ENCODE measurements at places on chromosomes 1 and 21. TPM values are rescaled to one million over a fixed set of nuclear protein-coding genes. Genes with fewer than 3 reads are reported as not detected.

GRCh38 chr1:20139776-20140612, 871 bp downstream of the PLA2G2F start:
- H3K36me3 ChIP-seq: peaks cover 8% of the 10 kb centered on the region
- no peak for DNase-seq
- no peak overlapping the region for H3K4me3 ChIP-seq
- no peak overlapping the region for H3K27ac ChIP-seq
- 0 out of 2 replicates have a peak, but pooled peaks cover 3% of the 10 kb centered on the region for H3K27me3 ChIP-seq
- H3K4me1 ChIP-seq: no peaks in the 10 kb centered on the region

DNA sequence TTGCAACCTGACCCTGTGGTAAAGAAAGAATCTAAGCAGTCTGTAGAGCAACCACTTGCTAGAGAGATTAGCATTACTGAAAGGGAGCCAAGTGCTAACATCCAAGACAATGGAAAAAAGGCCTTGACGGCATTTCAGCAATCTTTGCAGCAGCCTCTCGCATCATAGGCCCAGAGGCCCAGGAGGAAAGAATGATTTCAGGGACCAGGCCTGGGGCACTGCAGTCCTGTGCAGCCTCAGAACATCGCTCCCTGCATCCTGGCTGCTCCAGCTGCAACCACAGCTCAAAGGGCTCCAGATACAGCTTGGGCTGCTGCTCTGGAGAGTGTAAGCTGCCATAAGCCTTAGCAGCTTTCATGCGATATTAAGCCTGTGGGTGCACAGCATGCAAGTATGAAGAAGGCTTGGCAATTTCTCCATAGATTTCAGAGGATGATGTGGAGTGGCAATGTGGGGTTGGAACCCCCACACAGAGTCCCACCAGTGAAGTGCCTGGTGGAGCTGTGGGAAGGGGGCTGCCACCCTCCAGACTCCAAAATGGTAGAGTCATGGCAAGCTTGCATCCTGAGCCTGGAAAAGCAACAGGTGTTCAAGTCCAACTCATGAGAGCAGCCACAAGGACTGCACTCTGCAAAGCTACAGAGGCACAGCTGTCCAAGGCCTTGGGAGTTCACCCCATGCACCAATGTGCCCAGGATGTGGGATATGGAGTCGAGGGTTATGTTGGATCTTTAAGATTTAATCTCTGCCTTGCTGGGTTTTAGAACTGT, 110.6 kb upstream of the HMGB4 start:
- no peak for DNase-seq
- H3K27ac ChIP-seq: no peak overlapping the region
- no peak overlapping the region for H3K4me3 ChIP-seq
- H3K27me3 ChIP-seq: 0 out of 2 replicates have a peak, but pooled peaks cover 4% of the 10 kb centered on the region

GRCh38 chr1:164641353-164641730, 82.4 kb downstream of the PBX1 start:
- no peak overlapping the region for H3K27ac ChIP-seq
- H3K36me3 ChIP-seq: peaks cover 22% of the 10 kb centered on the region
- peaks cover 63% of the 10 kb centered on the region for H3K4me1 ChIP-seq

DNA sequence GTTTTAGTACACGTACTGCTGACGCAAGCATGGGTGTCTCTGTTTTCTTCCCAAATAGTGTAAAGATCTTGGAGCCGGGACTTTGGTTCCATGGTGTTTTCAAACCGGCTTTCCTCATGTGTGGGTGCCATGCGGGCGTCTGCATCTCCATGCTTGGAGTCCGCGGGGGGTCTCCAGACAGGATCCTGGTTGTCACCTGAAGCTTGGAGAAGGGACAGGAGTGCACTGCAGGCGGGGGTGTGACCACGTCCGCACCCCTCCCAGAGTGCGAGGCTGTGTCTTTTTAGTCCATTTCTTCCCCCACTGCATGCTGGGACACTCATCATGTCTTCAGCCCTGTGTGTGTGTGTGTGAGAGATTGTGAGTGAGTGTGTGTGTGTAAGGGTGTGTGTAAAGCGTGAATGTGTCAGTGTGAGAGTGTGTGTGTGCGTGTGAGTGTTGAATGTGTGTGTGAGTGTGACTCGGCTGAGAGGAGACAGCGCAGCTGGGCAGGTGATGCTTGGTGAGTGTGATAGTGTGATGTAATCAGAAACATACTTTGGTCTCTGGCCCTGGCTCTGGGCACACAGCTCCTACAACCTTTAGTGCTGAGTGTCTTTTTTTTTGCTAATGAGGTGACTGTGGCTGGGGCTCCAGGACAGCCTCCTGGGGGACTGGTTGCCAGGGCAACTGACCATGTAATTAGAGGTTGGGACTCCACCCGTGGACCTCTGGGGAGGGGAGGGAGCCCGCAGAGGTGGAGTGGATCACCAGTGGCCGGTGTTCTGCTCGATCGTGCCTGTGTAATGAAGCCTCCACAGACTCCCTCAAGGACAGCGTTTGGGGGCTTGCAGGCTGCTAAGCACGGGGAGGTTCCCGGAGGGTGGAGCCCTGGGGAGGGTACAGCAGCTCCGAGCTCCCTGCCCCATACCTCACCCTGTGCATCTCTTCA, 55.1 kb downstream of the AGPAT3 start:
- no peaks in the 10 kb centered on the region for H3K27me3 ChIP-seq
- no peak overlapping the region for H3K4me3 ChIP-seq
- peak overlapping the region; percentile 17 for H3K27ac ChIP-seq
- H3K36me3 ChIP-seq: no peaks in the 10 kb centered on the region
- no peak for DNase-seq

GRCh38 chr21:43597052-43597451, 62.2 kb downstream of the HSF2BP start:
- H3K4me1 ChIP-seq: no peaks in the 10 kb centered on the region
- no peak overlapping the region for H3K4me3 ChIP-seq
- H3K36me3 ChIP-seq: no peaks in the 10 kb centered on the region
- H3K27ac ChIP-seq: no peak overlapping the region

GRCh38 chr1:53337499-53337898, 9.6 kb upstream of the LRP8 start:
- no peak overlapping the region for H3K4me3 ChIP-seq
- no peak for DNase-seq
- no peaks in the 10 kb centered on the region for H3K4me1 ChIP-seq
- peaks cover 13% of the 10 kb centered on the region for H3K27me3 ChIP-seq
- H3K27ac ChIP-seq: no peak overlapping the region

GRCh38 chr21:44370027-44370735, 16.8 kb downstream of the TRPM2 start:
- H3K36me3 ChIP-seq: peaks cover 5% of the 10 kb centered on the region
- DNase-seq: peak; percentile 71
- peaks cover 36% of the 10 kb centered on the region for H3K27me3 ChIP-seq
- H3K27ac ChIP-seq: no peak overlapping the region
- peaks cover 10% of the 10 kb centered on the region for H3K4me1 ChIP-seq
- peak overlapping the region; percentile 50 for H3K4me3 ChIP-seq

DNA sequence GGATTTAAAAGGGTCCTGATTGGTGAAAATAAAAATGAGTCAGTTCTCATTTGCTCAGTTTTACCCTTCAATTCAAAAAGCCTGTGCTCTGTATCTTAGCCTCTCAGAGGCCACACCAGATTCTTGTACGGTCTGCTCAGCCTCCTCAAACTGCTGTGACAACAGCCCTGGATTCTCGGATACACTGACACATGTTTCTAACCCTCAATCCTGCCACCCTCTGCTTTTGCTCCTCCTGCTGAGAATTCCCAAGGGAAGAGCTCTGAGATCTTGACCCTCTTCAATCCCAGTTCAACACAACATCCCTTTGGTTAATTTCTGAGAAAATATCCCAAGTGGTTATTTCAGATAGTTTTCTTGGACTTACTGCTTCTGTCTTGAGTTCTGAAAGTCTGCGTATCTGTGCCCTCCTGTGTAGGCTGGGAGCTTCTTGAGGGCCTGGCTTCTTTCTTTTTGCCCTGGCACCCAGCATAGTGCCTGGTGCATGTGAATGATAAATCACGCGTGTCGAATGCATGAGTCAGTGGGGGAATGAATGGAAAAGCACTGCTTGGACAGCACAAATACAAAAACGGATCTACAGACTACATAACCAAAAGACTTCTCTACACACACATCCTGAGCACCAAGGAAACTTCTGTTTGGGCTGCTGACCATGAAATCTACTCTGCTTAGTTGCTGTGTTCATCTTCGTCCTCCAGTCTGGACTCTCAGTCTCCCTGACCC, 24.5 kb downstream of the IRF2BP2 start:
- no peaks in the 10 kb centered on the region for H3K36me3 ChIP-seq
- H3K27ac ChIP-seq: no peak overlapping the region
- H3K4me3 ChIP-seq: no peak overlapping the region
- H3K27me3 ChIP-seq: no peaks in the 10 kb centered on the region

DNA sequence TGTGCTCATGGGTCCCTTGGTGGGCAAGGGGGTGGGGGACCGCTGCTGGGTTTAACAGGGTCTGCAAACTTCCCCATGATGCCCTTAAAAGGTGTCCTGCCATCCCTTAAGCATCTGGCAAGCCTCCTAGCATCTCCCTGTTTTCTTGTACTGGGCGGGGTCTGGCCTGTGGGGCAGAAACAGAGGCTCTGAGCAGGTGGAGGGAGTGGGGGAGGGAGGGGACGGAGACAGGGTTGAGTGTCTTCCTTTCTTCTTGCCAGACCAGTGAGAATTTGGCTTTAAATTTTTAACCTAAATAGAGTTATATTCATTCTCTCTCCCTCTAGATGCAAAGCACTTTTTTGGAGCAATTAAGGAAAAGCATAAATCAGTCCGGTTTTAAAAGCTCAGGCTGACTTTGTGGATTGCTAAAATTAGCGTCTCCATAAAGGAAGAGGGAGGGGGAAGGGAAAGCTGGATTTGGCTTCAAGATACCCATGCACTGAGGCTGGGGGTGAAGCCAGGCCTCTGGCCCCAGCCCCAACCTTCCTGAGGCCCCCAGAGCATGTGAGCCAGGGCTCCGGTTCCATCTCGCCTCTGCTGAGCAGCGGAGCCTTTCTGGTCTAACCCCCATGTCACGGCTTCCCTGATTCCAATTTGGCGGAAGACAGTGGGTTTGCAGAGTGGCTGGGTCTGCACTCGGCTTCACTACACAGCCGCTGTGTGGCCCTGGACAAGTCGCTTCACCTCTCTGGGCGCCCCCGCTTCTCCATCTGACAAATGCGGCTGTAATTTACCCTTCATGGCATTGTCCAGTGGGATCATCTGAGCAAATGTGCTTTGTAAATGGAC, 25.3 kb downstream of the IGSF21 start:
- peaks cover 33% of the 10 kb centered on the region for H3K4me1 ChIP-seq
- H3K27ac ChIP-seq: no peak overlapping the region
- peak; percentile 38 for DNase-seq
- H3K27me3 ChIP-seq: no peaks in the 10 kb centered on the region
- H3K4me3 ChIP-seq: no peak overlapping the region

- H3K36me3 ChIP-seq: no peaks in the 10 kb centered on the region
- H3K27me3 ChIP-seq: no peaks in the 10 kb centered on the region
- H3K27ac ChIP-seq: no peak overlapping the region
- no peak overlapping the region for H3K4me3 ChIP-seq
- H3K4me1 ChIP-seq: peaks cover 12% of the 10 kb centered on the region
Measured at GRCh38 chr1:90384193-90384592, 332.9 kb downstream of the BARHL2 start.

DNA sequence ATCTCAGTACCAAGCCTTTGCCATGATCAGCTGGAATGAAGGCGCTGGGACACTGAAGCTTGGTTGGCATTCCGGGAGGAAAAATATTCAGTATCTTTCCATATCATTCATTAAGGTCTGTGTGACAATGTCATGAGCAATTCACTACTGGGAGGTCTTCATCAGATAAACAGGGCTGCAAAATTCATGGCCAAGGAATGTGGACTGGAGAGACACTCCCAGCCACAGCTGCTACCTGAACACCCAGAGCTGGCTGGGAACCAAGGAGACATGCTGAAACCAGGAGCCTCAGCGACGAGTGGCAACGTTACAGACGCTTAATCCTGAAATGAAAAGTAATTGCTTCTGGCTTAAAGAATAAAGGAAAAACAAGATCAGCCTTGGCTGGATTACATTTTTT, 30.6 kb upstream of the DDAH1 start:
- H3K36me3 ChIP-seq: no peaks in the 10 kb centered on the region
- no peak overlapping the region for H3K27ac ChIP-seq
- no peak for DNase-seq
- no peaks in the 10 kb centered on the region for H3K4me1 ChIP-seq
- no peak overlapping the region for H3K4me3 ChIP-seq

- no peaks in the 10 kb centered on the region for H3K27me3 ChIP-seq
- H3K4me1 ChIP-seq: peaks cover 3% of the 10 kb centered on the region
- H3K27ac ChIP-seq: no peak overlapping the region
- no peak overlapping the region for H3K4me3 ChIP-seq
Measured at GRCh38 chr1:168430321-168430720, 113.5 kb downstream of the XCL2 start.

SMCP gene
- not detected for total RNA-seq

DNA sequence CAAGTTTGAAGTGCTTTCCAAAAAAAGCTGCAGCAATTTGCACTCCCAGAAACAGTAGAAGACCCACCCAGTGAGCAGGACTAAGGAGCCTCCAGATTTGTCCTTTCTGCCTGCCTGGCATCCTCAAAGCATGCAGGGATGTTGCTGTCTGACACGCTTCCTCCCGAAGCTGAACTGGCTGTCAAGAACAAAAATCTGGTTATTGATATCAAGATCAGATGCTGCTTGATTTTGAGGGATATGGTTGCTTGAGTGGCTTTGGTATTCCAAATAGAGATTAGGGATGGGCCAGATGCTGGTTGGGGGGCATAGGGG, 143.3 kb downstream of the MRPS6 start:
- peaks cover 9% of the 10 kb centered on the region for H3K36me3 ChIP-seq
- H3K4me1 ChIP-seq: peaks cover 12% of the 10 kb centered on the region
- no peak for DNase-seq
- H3K27me3 ChIP-seq: no peaks in the 10 kb centered on the region
- H3K4me3 ChIP-seq: no peak overlapping the region

DNA sequence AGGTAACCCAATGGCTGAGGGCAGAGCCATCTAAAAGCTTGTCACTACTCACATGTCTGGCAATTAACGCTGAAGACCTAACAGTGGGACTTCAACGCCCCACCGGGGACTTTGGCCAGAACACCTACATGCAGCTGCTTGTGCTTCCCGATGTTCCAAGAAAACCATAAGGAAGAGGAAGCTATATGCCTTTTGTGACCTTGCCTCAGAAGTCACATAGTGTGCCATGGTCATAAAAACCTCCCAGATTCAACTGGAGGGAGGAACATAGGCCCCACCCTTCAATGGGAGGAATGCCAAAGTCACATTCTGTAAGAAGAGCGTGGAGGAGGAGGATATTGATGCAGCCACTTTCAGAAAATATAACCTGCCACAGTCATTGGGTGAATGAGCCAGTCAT, 147.8 kb upstream of the MAGI3 start:
- peaks cover 7% of the 10 kb centered on the region for H3K4me1 ChIP-seq
- H3K27me3 ChIP-seq: no peaks in the 10 kb centered on the region
- H3K27ac ChIP-seq: no peak overlapping the region
- H3K36me3 ChIP-seq: no peaks in the 10 kb centered on the region
- no peak for DNase-seq

LINGO4 gene
- not detected for total RNA-seq

DNA sequence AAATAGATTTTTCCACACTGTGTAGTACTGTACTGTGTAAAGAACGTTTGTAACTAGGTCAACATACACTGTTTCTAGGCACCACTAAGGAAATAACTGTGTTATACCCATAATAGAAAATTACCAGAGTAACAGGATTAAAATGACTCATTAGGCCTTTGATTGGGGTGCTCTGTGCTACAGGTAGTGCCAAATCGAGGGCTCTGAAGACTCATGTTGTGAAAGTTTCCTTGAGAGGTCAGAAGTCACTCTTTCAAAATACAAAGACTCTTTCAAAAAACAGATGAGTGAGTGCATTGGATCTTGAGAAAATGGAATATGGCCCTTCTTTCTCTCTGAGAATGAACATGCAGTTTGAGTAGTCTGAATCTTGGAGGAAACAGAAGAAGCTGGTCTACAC, 143.0 kb downstream of the MRPL39 start:
- H3K27ac ChIP-seq: no peak overlapping the region
- no peak overlapping the region for H3K4me3 ChIP-seq
- no peak for DNase-seq
- no peaks in the 10 kb centered on the region for H3K4me1 ChIP-seq

All from WTC11 (cell line).